ENCODE measurements at places on chromosomes 7 and 10.
A peak's percentile ranks its signal among the peaks of the same experiment; 100 is the strongest.

DNA sequence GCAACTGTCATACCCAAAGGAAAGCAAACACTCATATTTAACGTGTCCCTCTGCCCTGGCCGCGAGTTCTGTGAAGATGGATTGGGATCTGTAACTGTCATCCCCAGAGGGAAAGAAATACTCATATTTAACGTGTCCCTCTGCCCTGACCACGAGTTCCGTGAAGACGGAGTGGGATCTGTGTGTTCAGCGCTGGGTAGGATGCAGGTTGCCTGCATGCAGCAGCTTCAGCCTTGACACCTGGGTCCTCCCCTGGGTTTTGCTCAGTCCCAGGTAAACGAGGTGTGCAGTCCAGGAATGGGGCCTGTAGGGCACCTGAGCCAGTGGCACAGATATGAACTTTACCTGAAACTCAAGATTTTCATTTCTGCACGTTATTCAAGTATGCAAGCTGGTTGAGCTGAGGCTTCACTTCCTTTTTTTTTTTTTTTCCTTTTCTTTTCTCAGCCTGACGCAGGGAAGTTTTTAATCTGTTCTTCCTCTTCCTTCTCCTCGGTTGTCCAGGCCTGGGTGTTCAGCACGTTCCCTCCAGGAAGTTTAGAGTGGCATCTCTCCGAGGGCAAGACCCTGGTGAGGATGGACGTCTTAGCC is 159.0 kb upstream of the SHH start:
- DNase-seq, result no peak

DNA sequence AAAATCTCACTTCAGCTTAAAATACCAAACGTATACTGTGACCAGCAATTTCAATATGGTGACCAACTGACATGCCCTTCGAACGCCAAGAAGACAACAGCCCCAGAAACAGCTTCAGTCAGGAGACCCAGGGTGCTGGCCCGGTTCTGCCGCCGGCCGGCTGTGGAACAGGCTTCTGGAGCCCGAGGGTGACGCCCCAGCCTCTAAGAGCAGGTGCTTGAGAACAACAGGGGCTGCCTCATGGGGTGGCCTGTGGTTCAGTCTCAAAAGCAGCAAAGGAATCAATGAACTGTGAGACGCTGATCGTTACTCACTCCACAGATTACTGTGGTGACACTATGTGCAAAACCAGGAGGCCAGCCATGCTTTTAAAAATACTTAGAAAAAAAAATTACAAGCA is 17.3 kb downstream of the GPER1 start:
- DNase-seq, result no peak

GRCh38 chr7:22561895-22562593 is 62.1 kb upstream of the STEAP1B start:
- no peak for DNase-seq

DNA sequence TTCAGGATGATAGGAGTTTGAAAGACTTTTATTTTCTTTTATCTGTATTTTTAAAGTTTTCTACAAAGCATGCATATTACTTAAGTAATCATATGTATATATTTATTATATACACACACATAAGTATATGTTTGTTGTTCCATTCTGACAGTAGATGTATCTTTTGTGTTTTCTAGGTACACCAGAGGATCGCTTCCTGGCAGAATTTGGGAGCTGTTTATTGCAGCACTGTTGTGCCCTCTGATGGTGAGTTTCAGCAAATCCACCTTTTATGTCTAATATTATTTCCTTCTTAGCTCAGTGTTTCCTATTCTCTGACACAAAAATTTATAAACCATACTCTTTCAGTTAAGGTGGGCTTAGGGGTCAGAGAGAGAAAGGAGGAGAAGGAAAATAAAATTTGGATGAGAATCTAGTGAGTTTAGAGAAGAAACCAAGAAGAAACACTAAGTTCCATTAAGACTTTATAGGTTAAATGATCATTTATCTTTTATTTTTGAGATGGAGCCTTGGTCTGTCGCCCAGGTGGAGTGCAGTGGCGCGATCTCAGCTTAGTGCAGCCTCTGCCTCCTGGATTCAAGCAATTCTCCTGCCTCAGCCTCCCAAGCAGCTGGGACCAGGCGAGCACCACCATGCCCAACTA is 59.2 kb upstream of the OIT3 start:
- DNase-seq, result peak; percentile 91

Data from cerebellar cortex (tissue), 1 donor.